ENCODE measurements at places on chromosomes 7 and 10.

DNA sequence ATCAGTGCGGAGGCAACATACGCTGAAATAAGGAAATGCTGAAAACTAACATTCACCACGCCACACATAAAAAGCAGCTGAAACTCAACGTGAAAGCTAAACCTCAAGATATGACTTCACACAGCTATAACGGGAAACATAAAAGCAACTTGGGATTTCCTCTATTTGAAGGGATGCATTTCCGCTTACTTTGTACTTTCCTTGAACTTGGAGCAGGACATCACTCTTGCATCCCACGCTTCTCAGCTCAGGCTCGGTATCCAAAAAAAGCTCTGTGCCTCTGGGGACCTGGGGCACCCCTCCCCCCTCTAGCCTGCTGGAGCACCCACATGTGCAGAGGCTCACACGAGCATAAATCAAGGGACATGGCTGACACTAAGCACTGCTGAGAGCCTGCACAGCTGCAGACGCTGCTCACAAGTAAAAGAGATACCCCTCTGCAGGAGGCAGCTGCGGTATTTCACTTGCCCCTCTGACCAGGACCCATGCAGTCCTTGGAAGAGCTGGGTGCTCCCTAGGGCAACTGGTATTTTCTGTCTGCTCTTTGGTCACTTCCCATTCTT, 34.2 kb downstream of the PARD3 start:
- DNase-seq = peak; percentile 65

DNA sequence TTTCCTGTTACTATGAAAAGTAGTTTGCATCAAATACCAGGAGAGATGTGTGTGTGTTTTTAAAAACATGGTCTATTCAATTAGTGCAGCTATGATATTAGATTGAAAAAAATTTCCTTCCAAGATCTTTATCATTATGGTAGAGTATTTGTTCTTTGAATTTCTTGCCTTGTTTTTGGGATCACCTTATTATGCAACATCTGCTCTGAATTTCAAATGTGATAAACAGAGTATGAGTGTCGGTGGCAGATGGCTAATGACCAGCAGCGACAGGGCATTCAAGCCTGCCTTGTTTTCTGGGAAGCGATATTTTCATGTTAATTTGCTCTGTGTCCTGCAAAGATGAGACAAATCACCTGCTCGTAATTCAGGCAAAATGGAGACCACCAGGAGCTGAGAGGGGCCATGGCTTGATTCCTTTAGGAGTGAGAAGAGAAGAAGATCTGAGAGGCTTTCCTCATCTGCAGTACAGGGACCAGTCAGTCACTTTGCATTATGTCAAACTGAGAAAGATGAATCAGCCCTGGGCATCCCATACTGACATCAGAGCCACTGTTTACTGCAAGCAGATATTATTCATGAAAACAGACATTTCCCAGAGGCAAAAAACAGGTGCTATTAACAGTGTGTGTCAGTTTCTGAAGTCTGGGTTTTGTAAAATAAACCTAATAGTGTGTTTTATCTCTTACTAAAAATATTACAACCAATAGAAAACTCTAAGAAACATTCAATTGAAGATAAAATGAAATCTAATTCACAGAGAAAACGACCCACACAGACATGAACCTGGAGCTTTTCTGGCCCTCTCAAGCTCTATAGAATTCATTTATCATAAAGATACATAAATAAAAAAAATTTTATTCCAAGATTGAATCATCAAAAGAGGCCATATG, 67.6 kb downstream of the CDK6 start:
- DNase-seq = no peak

GRCh38 chr7:126856691-126857291, 395.9 kb downstream of the GRM8 start:
- DNase-seq = no peak

DNA sequence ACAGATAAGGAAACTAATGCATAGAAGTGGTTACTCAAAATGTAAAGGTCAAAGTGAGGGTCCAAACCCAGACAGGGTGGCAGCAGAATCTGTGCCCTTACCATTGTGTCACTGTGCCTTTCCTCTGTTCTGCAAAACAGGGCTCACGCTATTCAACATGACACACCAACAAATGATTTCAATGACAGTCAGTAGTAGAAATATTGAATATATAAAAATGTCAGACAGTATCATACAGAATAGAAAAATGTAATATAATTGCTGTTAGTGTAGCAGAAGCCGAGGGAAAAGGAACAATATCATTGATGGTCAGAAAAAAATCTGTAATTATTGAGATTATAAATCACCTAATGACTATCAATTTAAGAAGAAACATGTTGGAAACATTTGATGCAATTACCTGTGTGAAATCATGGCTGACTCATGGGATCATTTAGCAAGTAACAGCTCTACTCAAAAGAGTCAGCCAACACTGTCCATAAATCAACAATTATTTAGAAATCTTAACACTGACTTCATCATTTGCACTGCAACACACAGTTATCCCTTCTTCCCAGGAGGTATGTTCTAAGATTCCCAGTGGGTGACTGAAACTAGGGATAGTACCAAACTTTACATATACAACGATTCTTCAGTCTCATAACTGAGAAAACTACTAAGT, 198.7 kb downstream of the DGKI start:
- no peak for DNase-seq

DNA sequence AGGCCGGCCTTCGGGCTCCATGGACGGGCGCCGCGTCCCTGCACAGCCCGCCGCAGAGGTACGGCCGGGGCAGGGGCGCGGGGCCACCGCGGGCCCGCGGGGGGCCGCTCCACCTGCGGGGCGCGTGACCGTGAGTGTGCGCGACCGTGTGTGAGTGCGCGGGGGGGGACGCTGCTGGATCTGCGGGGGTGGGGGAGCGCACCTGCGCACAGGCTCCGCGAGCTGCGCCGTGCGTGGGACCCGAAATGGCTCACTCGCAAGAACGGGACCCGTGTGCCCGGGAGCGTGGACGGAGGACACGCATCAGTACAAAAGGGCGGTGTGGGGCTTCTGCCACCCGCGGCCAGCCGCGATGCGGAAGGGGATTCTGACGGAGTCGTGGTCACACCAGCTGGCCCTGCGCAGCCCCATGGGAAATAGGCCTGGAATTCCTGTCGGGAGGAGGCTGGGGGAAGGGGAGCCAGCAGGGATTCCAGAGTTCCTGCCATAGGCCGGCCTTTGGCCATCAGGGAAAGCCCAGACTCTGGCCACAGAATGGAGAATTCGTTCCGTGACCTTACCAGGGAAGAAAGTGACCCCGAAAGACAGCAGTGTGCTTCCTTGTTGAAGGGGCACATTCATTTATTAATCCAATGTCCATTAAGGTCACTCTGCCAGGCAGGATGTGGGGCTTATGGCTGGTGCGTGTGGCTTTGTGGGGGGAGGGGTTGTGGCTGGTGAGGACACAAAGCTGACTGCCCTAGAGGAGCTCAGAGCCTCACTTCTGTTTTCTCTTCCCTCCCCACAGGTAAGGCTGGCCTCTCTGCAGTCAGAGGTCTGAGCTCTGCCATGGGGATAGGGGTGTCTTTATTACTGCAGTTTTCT, 494 bp downstream of the REPIN1 start:
- DNase-seq = peak; percentile 81

DNA sequence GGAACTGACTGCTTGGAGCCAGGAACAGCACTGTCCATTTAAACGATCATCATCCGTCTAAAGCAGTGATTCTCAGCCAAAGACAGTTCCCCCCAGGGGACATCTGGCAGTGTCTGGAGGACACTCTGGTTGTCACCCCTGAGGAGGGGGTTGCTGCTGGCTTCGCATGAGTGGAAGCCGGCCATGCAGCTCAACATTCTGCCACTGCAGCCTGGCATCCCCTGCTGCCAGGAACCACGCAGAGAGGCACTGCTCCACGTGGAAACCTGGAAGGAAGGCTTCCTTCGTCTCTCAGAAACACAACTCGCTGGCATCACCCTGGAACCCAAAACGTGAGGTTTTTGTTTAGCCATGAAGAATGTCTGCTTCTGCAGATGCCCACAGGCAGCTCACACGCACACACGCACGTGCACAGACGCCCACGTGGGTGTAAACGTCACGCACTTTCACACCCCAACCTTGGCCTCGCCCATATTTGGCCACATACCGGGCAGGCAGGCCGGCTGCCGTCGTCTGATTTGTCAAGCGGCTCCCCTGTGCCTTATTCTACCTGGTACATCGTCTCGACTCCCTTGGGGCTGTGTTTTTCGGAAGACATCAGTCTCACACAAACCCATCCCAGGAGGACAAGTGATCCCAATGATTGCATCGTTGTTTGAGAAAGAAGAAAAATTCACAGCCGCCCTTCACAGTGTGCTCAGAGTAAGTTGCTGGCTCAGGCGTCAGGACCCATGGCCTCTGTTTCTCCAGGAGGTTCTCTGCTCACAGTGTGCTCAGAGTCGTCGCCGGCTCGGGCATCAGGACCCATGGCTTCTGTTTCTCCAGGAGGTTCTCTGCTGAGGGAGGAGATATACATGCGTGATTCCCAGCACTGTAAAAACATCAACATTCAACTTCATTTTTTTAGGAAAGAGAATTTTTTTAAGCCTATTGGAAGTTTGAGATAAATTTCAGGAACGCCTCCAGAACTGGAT, 127.2 kb upstream of the PPP2R2D start:
- DNase-seq = no peak

DNA sequence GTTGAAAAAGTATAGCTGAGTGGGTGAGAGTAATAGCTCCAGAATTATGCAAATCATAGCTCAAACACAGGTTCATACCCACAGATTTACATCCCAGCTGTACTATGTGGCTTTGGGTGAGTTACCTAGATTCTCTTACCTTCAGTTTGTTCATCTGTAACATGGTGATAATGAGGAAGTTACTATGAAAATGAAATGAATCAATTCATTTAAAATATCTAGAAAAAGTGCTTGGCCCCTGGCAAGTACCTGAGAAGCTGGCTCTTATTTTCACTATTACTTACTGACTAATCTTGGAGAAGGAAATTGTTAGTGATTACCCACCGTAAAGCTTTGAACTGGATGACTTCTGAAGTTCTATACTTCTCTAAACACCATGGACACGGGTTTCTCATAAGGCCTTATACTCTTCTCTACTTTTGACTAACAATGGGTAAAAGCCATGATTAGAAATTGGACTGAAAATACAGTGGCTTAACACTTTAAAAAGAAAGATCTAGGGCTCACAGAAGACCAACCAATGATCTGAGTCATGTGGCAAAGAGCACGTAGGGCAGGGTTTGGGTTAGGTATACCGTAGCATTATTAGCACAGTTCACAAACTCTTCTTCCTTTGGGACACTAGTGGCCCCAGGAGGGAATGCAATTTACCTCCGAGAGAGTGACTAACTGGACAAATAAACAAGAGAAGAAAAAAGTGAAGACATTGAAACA, 149.2 kb downstream of the PLPP4 start:
- DNase-seq = no peak

DNA sequence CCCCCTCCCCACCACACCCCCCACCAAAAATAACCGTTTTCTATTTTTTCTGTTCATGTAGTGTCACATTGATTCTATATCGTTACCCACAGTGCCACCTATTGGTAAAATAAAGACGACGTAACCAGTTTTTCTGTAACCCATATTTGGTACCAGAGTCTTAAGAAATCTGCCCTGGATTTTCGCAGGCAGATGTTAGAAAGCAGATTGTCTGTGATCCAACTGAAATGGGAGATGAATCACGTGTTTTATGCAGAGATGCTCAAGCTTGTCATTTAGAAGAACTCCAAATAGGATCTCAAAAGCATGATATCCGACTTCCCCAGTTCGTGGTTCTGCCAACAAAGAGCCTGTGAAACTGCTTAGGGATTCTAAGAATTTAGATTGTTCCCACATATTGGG, 261.1 kb upstream of the CSTF2T start:
- peak; percentile 21 for DNase-seq

GRCh38 chr7:98641646-98642500, 24.8 kb downstream of the NPTX2 start:
- DNase-seq = peak; percentile 24

- DNase-seq = no peak
Measured at GRCh38 chr10:79229071-79229541, 118.2 kb upstream of the PPIF start.

DNA sequence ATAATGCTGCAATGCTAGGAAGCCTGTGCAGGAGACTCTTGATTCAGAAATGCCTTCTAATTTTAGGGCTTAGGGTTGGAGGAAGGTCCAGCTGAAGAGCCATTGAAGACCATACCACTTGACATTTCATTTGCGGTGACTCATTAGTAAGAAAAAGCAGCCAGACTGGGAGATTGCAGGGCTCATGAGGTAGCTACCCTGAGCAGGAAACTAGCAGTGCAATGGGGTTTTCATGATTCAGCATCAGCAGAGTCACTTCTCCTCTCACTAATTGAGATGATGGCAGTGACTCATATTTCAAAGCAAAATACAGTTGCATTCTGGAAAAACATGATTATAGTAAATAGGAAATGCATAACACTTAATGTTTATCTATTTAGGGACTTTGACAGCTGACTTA, 434.1 kb downstream of the DNAJB9 start:
- DNase-seq = no peak

- no peak for DNase-seq
Measured at GRCh38 chr7:101890749-101891523, 73.5 kb downstream of the CUX1 start.

GRCh38 chr7:25075459-25075858, 49.6 kb downstream of the CYCS start:
- no peak for DNase-seq

GRCh38 chr7:138000081-138000701, 1.7 kb downstream of the CREB3L2 start:
- DNase-seq = peak; percentile 66

GRCh38 chr7:131819891-131820290, 263.5 kb upstream of the PODXL start:
- DNase-seq = no peak

DNA sequence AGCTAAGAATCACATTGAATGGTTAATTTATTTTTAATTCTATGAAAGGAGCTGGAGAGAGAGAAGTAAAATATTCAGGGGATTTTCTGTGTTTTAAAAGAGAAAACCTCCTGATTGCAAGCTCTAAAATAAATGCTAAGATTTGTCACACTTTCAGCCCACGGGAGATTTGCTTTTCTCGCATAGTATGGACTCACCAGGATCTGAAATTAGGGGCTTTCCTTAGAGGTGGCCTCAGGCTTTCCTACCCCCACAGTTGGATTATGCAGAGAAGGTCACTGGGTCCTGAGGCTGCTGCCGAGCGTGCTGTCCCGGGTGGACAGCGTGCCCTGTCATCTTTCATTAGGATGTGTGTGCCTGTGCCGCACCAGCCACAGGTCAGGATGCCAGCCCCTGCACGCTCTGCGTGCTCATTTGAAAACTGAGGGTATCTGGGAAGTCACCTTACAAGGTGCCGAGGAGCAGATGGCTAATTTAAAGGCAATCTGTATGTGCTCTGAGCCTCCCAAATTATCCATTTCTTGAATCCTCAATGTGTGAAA, 258.8 kb downstream of the CELF2 start:
- no peak for DNase-seq

Data from right kidney (tissue), 9 donors.